ENCODE measurements at places on chromosomes 2 and 18.

DNA sequence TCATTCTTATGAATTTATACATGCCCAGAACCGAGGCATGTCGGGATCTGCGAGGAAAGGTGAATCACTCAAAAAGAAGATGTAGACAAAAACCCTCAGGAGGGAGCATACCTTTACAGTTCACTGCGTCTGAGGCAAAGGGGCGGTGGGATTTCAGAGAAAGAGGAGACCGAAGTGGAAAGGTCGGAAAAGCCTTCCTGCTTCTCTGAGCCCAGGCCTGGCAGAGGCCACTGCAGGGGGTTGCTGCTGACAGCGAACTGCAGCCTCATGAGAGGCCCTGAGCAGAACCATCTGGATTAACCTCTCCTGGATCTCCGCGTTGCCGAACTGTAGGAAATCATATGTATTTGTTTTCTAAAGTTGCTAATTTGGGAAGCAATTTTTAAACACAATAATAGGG lies 713.1 kb upstream of the SOX11 start:
- no peak for DNase-seq

GRCh38 chr18:44079606-44080005 lies 601.1 kb upstream of the SETBP1 start:
- DNase-seq, result no peak

DNA sequence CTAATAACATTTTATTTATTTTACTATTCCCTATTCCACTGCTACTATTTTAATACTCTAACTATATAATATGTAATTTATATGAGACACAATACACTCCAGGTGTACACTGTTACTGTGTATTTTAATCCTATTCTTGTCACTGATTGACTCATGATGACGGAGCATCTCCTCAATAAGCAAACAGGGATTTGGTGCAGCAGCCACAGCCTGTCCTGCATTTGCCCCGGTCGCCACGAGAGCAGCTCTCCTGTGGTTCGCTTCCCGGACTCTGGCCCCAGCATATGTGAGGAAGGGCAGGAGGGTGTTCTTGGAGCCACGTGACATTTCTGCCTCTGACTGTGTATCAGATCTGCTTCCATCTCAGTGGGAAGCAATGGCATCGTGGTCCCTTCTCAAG lies 74.1 kb upstream of the PXDN start:
- DNase-seq, result no peak

- no peak for DNase-seq
Observed at GRCh38 chr2:240736281-240737250, 44.9 kb downstream of the AQP12A start.

- DNase-seq, result no peak
Observed at GRCh38 chr2:233062451-233062850, 2.3 kb downstream of the INPP5D start.

All from hypothalamus (tissue), 51 donors.